ENCODE measurements at places on chromosomes 2 and 18. TPM values are rescaled to one million over a fixed set of nuclear protein-coding genes. Genes with fewer than 3 reads are reported as not detected.

GRCh38 chr2:102147935-102148334, 5.4 kb downstream of the IL1R1 start:
- no peaks in the 10 kb centered on the region for H3K36me3 ChIP-seq
- H3K4me3 ChIP-seq: no peak overlapping the region
- peak; percentile 8 for DNase-seq
- H3K27ac ChIP-seq: no peak overlapping the region
- H3K4me1 ChIP-seq: peaks cover 8% of the 10 kb centered on the region

- H3K4me1 ChIP-seq: no peaks in the 10 kb centered on the region
- H3K4me3 ChIP-seq: no peak overlapping the region
- DNase-seq: no peak
- H3K27ac ChIP-seq: no peak overlapping the region
- no peaks in the 10 kb centered on the region for H3K27me3 ChIP-seq
These were observed 372.8 kb downstream of the CLIP4 start for GRCh38 chr2:29487967-29488555.

- peak; percentile 57 for DNase-seq
- peaks cover 100% of the 10 kb centered on the region for H3K4me1 ChIP-seq
- H3K36me3 ChIP-seq: peaks cover 41% of the 10 kb centered on the region
These were observed 23.6 kb downstream of the INPP5D start for GRCh38 chr2:233083782-233084181.

DNA sequence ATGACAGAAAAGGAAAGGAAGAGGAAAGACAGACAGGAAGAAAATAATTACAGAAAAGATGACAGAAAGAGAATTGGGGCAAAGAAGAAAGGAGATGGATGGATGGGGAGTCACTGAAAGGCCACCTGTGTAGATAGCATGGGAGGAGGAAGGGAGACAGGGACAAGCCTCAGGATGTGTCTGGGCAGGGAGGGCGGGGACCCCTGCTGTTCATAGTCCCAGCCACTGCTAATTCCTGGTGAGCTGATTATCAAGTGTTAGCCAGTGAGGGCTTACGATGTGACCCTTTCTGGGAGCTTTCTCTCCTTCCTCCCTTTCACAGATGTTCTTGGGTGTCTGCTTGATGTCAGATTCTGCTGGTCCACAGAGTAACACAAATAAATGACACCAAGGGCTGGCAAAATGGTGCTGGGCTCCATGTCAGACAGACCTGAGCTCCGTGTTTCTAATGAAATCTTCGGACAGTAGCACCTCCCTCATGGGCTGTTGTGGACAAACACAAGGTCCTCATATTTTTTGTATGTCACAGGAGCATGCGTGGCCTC, 13.6 kb downstream of the FHOD3 start:
- DNase-seq: no peak
- H3K27me3 ChIP-seq: no peaks in the 10 kb centered on the region
- no peaks in the 10 kb centered on the region for H3K36me3 ChIP-seq
- no peaks in the 10 kb centered on the region for H3K4me1 ChIP-seq

DNA sequence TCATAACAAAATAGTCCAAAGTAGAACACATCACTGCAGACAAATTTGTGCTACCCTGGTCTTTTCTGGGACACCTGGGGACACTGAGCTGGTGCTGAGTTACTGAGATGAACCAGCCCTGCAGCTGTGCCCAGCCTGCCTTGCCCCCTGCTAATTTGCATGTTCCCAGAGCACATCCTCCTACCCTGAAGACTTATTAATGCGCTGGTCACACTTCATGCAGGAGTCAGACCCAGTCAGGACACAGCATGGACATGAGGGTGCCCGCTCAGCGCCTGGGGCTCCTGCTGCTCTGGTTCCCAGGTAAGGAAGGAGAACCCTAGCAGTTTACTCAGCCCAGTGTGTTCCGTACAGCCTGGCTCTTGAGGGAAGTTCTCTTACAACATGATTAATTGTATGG, 1518.3 kb downstream of the RPIA start:
- DNase-seq: no peak
- no peaks in the 10 kb centered on the region for H3K36me3 ChIP-seq
- H3K4me3 ChIP-seq: no peak overlapping the region
- no peaks in the 10 kb centered on the region for H3K27me3 ChIP-seq
- no peak overlapping the region for H3K27ac ChIP-seq

GRCh38 chr2:65834771-65835475, 402.5 kb upstream of the SPRED2 start:
- no peak overlapping the region for H3K27ac ChIP-seq
- H3K4me3 ChIP-seq: no peak overlapping the region
- no peak for DNase-seq
- no peaks in the 10 kb centered on the region for H3K36me3 ChIP-seq

DNA sequence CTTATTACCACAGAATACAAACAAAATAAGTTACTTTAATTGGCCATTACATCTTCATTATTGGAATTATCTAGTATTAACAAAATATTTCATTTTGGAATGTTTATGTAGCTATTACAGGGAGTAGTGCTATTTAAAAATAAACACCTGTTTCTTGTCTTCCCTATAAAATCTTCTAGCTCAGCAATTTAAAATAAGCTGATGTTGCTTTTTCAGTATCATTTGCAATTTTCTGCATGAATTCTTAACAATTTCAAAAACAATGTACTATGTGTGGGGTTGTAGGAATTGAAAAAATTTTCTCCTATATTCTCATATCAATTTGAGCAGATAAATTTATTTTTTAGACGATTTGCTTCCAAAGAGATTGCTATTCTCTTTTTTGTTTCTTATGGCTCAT, 1251.3 kb upstream of the CRIM1 start:
- DNase-seq: no peak
- H3K36me3 ChIP-seq: no peaks in the 10 kb centered on the region
- H3K27me3 ChIP-seq: no peaks in the 10 kb centered on the region
- no peak overlapping the region for H3K27ac ChIP-seq
- H3K4me1 ChIP-seq: no peaks in the 10 kb centered on the region

Gene IL1RL2
- not detected for total RNA-seq
